ENCODE measurements at places on chromosomes 6 and 20.

DNA sequence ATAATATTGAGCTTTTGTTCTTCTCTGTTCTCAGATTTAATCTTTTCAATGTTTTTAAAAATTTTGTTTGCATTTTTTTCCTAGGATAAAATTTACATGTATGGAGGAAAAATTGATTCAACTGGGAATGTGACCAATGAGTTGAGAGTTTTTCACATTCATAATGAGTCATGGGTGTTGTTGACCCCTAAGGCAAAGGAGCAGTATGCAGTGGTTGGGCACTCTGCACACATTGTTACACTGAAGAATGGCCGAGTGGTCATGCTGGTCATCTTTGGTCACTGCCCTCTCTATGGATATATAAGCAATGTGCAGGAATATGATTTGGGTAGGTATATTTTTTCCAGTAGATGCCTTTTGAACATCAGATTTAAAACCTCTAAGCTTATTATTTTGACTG, 89.8 kb downstream of the ATRN start:
- no peak for DNase-seq

DNA sequence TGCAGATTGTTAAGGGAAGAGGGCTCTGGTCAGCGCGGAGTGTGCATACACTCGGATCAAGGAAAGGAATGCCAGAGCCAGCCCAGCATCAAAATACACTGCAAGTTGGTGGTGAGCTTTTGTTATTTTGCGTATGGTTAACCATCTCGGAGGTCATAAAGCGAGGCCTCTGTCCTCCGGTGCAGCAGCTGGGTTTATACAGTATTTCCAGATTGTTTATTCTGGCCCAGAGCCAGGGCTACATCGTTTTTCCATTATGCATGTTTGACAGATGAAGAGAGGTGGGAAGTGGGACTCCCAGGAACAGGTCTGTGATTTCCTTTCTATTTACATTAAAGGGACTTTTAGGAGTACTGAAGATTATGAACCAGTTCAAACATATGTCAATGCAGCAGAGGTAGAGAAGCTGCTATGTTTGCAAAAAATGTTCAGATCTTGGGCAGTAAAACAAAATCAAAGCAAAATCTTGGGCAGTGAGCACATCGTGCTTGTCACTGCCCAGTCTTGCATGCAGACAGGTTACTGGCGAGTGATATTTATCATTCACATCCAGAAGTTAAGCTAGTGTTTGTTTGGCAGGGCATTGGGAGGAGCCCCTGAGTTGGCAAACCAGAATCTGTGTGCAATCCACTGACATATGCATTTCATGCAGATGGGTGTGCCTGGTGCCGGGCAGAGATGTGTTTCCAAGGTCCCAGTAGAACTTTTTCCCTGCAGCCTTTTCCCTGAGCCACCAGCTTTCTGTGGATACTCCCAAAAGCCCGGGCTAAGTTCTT, 256.3 kb upstream of the TAB2 start:
- no peak for DNase-seq

DNA sequence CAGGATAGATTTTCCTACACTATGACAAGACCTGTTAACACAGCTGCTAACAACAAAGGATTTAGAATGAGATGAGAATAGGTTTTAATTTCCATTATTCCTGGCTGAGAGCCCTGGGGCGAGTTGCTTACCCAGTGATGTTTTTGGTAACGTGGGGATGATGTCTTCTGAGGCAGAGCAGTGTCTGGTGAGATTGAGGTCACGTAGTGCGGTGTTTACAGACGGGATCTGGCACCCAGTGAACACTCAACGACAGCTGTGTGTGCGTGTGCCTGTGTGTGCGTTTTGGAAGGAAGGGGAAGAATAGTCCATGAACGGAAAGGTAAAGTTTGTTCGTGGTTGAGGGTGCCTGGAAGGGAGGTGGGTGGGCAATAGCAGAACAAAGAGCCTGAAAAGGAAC, 384.7 kb downstream of the C6orf118 start:
- no peak for DNase-seq

DNA sequence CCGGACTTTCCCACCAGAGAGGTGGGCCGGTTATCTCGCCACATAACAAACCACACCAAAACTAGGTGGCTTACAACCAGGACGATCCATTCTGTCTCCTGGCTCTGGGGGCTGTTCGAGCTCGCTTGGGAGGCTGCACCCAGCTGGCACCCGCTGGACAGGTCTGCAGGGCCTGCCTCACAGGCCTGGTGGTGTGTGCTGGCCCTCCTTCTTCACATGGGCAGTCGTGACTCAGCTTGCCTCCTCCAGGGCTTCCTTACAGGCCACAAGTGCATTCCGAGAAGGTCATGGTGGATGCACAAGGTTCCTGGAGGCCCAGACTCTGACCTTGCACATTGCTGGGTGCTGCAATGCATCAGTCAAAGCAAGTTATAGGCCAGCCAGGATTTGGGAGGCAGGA, 34.2 kb downstream of the FOXF2 start:
- no peak for DNase-seq

- DNase-seq = no peak
These were observed 267.1 kb downstream of the ERMARD start for GRCh38 chr6:170018422-170018935.

DNA sequence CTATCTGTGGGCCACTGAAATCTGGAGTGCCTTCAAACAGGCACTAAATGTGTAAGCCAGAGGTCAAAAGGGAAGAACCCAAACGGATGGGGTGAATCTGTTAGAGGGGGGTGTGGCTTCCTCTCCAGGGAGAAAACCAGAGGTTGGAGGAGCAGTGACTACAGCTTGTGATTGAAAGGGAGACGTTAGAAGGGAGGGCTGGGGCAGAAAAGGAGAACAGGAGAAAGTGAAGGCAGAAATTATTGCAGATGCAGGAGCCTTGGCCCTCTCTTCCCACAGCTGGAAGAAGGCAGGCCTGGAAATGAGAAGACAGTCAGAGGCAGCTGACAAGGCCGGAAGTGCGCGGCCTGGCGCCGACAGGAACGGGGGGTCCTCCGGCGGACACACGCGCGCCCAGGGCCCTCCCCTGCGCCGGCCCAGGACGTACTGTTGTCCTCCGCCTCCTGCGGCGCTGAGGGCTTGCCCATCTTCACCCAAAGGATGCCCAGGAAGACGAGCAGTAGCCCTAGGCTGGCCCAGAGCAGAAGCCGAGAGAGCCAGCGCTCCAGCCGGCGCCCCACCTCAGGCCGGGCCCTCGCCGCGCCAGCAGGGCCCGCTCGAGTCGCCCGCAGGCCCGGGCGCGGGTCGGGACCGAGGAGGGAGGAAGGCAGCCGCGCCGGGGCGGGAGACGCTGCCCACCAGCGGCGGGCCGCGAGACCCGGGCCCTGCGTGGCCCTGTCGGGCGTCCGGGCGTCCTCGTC, 806 bp downstream of the LEMD2 start:
- peak; percentile 35 for DNase-seq

GRCh38 chr6:91539456-91539855, 952.6 kb upstream of the MAP3K7 start:
- DNase-seq = no peak

GRCh38 chr6:43338243-43338642, 29.6 kb upstream of the CRIP3 start:
- DNase-seq = no peak

DNA sequence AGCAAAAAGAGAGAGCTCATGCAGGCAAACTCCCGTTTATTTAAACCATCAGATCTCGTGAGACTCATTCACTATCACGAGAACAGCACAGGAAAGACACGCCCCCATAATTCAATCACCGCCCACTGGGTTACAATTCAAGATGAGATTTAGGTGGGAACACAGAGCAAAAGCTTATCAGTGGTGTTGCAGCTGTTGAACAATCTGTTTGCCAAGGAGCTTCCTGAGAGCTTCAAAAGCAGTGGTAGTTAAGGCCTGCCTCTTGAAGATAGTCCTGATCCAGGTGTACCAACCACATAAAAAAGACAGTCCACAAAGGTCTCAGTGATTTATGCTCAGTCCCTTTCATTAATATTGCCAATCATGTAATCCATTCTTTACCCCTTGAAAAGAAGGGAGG, 269.4 kb upstream of the IRAK1BP1 start:
- no peak for DNase-seq

GRCh38 chr6:45479834-45480751, 102.4 kb upstream of the SUPT3H start:
- no peak for DNase-seq

- DNase-seq = peak; percentile 18
These were observed 6.5 kb downstream of the CEP162 start for GRCh38 chr6:84220809-84221409.

DNA sequence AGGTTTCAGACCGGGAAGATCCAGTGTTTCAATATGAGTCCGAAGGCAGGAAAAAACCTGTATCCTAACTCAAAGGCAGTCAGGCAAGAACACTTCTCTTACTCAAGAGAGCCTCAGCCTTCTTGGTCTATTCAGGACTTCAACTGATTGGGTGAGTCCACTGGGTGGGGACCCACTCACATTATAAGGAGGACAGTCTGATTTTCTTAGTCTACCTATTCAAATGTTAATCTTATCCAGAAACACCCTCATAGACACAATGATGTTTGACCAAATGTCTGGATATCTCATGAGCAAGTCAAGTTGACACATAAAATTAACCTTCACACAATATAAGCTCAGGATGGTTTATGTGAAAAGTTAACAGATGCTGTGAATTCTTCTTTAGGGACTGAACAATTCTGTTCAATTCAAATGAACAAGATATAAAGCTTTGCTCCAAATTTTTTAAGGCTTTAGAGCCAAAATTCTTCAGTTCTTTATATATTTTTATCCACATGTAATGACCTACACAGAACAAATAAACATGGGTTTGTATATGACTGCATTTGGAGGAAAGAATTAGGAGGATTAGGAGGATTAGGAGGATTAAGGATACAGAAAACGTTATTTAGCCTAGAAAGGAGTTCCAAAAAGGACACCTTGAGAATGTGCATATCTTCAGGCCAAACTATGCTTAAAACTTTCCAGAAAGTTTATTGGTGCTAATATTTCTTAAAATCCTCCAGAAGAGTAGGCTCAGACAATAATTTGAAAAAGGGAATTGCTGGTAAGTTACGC, 35.3 kb upstream of the LAMA2 start:
- DNase-seq = no peak

DNA sequence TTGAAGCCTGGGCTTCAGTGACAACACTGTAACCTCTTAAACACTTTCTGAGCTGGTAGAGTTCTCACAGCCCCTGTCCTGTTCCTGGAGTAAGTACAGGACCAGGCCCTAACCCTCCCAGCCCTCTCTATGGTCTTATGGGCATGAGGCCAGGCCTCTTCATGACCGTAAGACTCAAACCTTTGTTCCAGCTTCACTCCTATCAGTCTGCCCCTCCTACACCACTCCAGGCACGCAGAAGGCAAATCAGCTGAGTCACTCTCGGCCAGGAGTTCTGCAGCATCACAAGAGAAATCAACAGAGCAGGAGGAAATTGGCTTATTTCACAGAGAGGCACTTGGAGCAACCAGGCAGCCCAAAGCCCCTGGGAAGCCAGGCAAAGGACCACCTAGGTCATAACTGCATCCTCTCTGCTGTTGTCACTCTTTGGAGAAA, 25.3 kb upstream of the CHD6 start:
- DNase-seq = peak; percentile 58

- DNase-seq = no peak
These were observed 314.6 kb downstream of the CDH26 start for GRCh38 chr20:60272790-60273189.

DNA sequence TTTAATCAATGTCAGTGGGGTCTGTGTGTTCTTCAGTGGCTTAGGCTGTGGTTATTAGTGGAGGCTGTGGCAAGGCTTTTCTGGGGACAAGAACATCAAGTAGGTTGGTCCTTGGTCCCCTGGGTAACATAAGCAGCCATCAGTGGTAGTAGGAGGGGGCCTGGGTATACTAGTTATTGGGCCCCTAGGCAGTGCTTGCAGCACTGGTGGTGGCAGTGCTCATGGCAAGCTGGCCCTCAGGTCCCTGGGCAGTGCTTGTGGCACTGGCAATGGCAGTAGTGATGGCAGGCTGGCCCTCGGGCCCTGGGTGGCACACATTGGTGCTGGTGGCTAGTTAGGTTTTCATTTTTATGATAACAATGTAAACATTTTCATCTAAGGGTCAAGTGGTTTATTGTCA, 32.5 kb upstream of the MAS1 start:
- DNase-seq = no peak

GRCh38 chr6:40796260-40797221, 209.4 kb upstream of the LRFN2 start:
- DNase-seq = no peak

GRCh38 chr6:111338843-111339242, 144.2 kb downstream of the REV3L start:
- no peak for DNase-seq

- DNase-seq = no peak
These were observed 123.7 kb downstream of the IRF4 start for GRCh38 chr6:515267-515666.

GRCh38 chr6:111990214-111990613, 63.7 kb upstream of the CCN6 start:
- DNase-seq = no peak

DNA sequence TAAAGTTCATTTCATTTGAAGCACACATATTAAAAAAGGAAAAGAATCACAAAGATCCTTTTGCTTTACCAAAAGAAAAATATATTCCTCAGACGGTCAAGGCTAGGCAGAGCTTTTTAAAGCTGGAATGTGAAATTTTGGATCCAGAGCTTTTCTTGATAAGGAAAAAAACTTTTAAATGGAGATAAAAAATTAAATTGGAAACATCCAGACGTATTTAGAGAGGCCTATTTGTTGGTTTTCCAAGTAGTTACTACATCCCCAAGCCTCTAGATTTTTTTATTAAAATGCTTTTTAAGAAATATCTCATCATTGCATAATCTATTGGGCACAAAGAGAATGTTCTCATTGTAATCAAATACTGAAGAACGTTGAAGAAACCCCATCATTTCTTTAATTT, 385.7 kb upstream of the CITED2 start:
- DNase-seq = no peak

DNA sequence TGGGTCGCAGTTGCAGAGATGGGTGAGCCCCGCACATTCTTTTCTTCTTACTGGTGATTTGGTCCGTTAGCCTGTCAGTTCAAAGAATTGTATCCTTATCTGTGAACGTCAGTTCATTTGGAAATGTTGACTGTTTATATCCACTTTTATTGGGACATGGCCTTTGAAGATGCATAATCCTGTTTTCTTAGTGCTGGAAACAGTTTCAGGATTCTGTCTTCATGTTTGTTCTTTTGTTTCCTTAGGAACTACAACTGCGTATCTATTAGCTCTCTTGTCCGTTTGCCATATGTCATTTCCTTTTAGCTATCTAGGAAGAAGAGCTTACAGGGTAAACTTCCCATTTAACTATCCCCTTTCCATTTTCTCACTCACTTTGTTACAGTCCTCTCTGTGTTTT, 35.0 kb upstream of the TULP1 start:
- DNase-seq = no peak

GRCh38 chr6:81772741-81773140, 20.3 kb upstream of the TENT5A start:
- DNase-seq = no peak

DNA sequence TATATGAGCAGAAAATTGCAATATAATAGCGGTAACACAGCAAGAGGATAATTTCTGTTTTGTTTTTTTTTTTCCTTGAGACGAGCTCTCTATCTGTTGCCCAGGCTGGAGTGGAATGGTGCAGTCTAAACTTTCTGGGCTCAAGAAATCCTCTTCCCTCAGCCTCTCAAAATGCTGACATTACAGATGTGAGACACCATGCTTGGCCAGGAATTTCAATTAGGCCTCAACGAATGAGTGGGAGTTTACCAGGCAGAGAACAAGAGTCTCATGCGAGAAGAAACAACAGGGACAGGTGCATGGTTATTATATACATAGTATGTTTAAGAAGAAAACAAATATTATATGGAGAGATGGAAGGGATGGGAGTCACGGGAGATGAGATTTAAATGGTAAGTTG, 111.4 kb downstream of the ATXN1 start:
- DNase-seq = no peak

All from LoVo (cell line).